H7 (cell line): ENCODE measurements at places on chromosomes 3 and 15. TPM values are rescaled to one million over a fixed set of nuclear protein-coding genes. Genes with fewer than 3 reads are reported as not detected.

GRCh38 chr3:85576697-85577200 lies 618.0 kb downstream of the CADM2 start:
- no peak for DNase-seq

SEMA3G gene
- total RNA-seq, result 1.1 and 2.2 TPM in 2 replicates

GRCh38 chr3:180707896-180708295 lies 28.6 kb upstream of the CCDC39 start:
- peak; percentile 4 for DNase-seq

- no peak for DNase-seq
These were observed 73.0 kb upstream of the TPM1 start for GRCh38 chr15:62969442-62970089.
